ENCODE measurements at places on chromosomes 12 and 14.
A peak's percentile ranks its signal among the peaks of the same experiment; 100 is the strongest.

DNA sequence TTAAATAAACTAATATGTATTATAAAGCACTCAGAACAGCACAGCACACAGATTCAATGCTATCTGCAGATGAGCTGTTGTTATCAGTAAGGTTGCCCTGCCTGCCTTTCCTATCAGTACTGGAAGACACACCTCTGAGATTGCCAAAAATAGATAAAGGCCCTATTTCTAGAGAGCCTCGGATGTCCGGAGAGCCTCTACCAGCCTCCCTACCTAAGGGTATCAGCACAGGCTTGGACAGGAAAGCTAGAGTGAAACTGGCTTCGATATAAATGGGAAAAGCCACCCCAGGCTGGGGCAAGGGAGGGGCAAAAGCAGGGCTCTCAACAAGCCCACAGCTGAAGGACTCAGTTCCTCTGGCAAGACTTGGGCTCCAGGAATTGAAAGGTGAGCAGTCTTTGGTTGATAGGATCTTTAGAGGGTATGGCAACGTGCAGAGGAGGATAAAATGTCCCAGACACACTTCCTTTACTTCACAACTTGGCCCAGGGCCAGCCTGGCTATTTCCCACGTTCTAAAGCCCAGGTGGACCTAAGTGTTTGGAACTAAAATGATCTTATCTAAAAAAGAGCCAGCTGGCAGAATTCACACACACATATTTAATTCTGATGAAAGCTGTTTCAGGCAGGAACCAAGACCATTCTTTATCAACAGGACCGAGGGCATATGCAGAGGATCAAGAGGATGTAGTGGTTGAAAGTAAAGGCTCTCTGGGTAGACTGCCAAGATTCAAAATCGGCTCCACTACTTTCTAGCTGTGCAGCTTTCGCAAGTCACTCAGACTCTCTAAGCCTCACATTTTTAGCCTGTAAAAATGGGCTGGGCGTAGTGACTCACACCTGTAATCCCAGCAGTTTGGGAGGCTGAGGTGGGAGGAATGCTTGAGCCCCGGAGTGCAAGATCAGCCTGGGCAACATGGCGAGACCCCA lies 37.8 kb upstream of the ITPR2 start:
- DNase-seq, result no peak

GRCh38 chr12:19206493-19207077 lies 77.1 kb downstream of the PLEKHA5 start:
- no peak for DNase-seq

DNA sequence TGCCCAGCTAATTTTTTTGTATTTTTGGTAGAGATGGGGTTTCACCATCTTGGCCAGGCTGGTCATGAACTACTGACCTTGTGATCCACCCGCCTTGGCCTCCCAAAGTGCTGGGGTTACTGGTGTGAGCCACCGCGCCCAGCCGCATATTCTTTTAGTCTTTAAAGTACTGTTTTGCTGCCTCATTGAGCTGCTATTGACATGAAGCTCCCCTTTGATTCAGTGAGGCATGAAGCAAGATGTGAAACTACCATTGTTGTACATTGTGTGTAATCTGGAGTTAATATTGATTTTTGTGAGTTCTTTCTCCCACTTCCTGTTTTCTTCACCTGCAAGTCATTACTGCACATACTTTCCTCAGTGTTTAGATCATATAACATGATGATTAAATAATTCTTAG lies 80.8 kb downstream of the MNAT1 start:
- no peak for DNase-seq

DNA sequence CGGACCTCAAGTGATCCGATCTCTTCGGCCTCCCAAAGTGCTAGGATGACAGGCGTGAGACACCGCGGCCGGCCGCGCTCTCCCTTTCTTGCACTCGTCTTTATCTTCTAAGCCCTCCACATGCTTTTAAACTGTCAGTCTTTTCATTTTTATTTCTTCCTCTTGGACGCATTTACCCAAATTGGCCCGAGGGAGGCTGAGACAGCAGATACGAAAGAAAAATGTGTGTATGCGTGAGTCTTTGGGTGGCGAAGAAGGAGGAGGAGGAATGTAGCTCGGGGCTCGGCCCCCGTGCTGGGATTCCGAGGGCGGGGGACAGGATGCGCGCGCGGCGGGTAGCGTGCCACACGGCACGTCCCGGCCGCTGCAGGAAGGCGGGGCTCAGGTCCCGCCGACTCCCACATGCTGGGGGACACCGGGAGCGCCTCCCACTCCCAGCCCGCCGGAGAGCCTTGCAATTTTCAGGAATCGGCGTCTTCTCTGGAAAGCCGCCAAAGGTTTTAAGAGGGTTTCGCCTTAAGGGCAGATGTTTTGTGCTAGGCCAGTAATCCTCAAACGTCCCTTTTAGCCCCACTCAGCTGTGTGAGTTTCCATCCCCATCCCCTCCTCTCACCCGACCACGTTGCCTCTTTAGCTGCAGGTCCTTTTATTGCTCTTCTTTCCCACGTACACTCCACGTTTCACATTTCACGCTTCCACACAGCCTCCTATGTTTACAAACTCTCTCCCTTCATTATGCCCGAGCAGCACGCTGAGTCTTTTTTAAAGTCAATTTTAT lies 34.7 kb upstream of the SLC2A3 start:
- DNase-seq, result peak; percentile 81

- no peak for DNase-seq
Measured at GRCh38 chr12:6767353-6768319, 1.5 kb downstream of the PTMS start.

GRCh38 chr12:82866946-82867345 lies 180.2 kb downstream of the TMTC2 start:
- DNase-seq, result no peak

GRCh38 chr14:75881994-75882393 lies 99.8 kb downstream of the TGFB3 start:
- DNase-seq, result no peak

GRCh38 chr12:58629376-58629775 lies 290.9 kb downstream of the LRIG3 start:
- no peak for DNase-seq

GRCh38 chr12:27580561-27581330 lies 56.7 kb downstream of the PPFIBP1 start:
- DNase-seq, result no peak

GRCh38 chr12:125890971-125891370 lies 825.7 kb downstream of the AACS start:
- DNase-seq, result no peak

GRCh38 chr12:131348646-131349045 lies 362.2 kb upstream of the SFSWAP start:
- no peak for DNase-seq

DNA sequence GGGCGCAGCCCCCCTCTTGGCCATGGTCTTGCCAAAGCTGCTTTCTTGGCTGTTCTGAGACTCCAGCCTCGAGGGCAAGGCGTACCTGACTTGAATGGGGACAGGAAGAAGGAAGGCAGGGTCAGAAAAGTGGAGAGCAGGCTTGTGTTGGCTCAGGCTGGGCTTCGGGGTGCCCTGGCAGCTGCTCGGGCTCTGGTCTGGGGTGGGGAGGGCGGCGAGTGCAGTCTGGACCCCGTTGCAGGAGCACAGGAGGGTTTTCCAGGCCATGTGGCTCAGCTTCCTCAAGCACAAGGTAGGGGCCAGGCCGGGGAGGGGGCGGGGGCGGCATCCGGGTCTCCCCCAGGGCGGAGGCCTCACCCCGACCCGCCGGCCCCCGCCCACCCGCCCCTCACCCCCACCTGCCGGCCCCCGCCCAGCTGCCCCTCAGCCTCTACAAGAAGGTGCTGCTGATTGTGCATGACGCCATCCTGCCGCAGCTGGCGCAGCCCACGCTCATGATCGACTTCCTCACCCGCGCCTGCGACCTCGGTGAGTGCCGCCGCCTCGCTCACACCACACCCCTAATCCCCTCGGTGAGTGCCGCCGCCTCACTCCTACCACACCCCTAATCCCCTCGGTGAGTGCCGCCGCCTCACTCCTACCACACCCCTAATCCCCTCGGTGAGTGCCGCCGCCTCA lies 4.2 kb downstream of the NOC4L start:
- DNase-seq, result no peak

DNA sequence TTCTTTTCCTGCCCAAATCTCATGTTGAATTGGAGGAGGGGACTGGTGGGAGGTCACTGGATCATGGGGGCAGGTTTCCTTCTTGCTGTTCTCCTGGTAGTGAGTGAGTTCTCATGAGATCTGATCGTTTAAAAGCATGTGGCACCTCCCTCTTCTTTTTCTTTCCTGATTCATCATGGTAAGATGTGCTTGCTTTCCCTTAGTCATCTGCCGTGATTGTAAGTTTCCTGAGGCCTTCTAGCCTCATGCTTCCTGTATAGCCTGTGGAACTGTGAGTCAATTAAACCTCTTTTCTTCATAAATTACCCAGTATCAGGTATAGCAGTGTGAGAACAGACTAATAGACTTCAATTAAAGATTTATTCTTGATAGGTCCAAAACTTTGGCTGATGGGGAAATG lies 83.5 kb downstream of the CAND1 start:
- DNase-seq, result no peak

GRCh38 chr12:65825507-65826352 lies 1.4 kb downstream of the HMGA2 start:
- DNase-seq, result no peak

DNA sequence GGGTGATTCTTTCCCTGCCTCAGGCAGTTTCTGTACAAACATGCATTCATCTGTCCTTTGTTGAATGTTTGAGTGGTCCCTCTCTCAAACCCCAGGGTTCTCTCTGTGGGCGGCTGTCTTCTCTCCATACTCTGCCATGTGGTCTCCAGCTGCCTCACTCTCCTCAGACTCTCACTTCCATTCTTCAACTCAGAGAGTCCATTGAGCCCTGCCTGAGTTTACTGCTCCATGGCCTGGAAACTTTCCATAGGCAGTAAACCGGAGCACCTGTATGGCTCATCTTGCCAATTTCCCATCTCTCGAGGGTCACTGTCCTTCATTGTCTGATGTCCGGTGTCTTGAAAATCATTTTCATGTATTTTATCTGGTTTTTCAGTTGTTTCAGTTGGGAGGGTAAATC lies 11.3 kb downstream of the C14orf132 start:
- DNase-seq, result no peak

DNA sequence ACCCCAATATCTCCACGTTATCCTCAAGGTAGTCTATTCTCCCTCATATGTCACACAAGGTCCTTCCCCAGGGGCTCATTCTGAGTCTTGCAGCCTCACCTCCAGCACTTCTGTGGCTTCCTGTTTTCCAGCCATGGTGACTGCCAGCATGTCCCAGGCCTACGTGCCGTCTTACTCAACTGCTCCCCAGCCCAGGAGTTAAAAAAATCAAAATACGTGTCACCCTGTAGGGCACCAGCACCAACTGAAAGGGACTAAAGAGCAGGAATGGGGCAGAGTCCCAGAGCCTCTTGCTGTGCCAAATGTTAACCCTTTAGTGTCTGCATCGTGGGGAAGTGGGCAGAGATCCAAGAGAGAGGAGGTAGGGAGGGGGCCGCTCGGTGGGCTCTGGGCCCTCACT lies 37.0 kb upstream of the MED13L start:
- DNase-seq, result no peak

GRCh38 chr14:94660306-94660946 lies 48.2 kb downstream of the SERPINA3 start:
- no peak for DNase-seq

GRCh38 chr14:23623962-23624361 lies 12.2 kb upstream of the DHRS2 start:
- DNase-seq, result no peak

DNA sequence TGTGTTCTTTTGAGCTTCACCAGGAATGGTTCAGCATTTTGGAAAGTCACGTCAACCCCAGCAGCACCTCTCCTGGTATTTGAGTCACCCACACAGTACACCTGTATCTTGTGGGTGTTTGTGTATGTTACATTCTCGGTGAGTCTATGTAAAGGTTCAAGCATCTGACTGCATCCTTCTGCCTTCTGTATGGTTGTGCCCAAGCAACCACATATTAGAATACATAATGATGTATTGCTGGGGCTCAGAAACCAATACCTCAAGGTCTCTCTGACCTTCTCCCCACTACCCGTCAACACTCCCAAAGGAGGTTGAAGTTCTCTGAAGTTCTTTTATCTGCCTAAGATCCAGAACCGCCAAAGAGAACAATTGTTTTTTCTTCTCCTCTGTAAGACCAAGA lies 9.2 kb upstream of the TMEM229B start:
- DNase-seq, result no peak

GRCh38 chr14:50972734-50973133 lies 28.5 kb upstream of the PYGL start:
- no peak for DNase-seq

DNA sequence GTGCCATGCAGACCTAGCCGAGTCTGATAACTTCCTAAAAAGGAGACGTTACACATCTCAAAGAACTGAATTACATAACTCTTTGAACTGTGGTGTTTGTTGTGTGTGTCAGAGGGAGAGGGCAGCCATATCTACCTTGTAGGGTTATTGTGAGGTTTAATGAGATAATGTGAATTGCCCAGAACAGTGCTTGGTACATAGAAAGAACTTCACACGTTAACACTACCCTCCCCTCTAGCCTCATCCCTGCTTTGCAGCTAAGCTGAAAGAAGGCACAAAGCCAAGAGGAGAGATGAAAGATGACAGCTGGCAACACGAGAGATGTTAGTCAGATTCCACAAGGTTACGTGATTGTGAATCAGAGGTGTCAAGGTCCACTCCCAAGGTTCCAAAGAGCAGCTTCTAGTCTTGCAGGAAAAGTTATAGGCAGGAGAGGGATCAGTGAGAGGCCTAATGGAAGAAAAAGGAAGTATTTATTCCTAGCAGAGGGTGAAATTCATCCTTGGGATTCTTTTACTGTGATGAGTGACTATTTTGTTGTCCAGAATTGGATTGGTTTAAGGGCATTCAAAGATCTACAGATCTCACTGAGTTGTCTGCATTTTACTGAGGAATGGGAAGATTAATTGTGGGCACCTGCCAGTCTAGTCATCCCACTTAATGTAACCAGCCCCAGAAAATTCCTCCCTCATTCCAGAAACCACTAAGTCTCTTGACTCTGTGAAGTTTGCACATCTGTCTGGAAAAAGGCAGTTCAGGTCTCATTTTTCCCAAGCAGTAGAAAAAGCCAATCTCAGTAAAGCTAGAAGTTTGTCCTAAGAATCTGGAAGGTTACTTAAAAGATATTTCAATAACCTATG lies 25.9 kb upstream of the WNK1 start:
- DNase-seq, result no peak

DNA sequence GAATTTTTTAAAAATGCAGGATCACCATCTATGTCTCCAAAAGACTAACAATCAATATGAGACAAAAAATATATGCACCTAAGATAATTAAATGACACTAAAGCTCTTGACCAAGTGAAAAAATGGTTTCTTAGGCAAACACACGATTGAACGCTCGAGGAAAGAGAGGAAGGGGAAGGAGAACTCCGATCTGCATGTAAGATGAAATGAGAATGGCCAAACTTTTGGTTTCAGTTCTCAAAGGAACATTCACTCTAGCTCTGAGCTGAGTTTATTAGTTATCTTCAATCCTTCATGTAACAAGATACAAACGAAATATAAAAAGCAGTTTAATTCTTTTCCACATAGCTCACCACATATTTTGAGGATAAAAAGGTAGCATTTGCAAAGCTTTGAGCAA lies 2.8 kb downstream of the DYRK4 start:
- no peak for DNase-seq

GRCh38 chr12:49716553-49716952 lies 9.3 kb upstream of the FMNL3 start:
- DNase-seq, result no peak

All from activated CD4-positive, alpha-beta T cell treated with anti-CD3 and anti-CD28 coated beads, Interleukin-2, amount 50 U/mL, for 1 hour (primary cell).